ENCODE measurements at places on chromosomes 4 and X. TPM values are rescaled to one million over a fixed set of nuclear protein-coding genes. Genes with fewer than 3 reads are reported as not detected.

The ACE2 gene
- total RNA-seq, result 38.7 TPM

The TLR6 gene
- 2.2 TPM for total RNA-seq

GRCh38 chrX:111382277-111382676 lies 29.7 kb downstream of the DCX start:
- no peak for DNase-seq

DNA sequence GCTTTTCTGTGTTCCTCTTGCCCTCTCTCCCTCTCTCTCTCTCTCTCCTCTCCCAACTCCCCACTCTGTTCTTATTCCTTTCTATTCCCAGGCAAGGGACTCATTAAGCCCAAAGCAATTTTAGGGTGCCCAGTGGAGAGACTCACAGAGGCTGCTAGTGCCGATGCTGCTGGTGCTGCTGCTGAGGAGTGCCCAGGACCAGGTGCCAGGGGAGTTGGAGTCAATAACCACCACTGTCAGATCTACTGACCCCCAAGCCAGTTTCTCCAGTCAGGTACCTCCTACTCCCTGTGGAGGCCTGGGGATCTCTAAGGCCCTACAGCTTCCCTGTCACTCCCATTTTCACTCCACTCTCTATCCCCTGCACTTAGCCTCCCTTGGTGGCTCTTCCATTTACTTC lies 54.2 kb upstream of the LAS1L start:
- no peak for DNase-seq

DNA sequence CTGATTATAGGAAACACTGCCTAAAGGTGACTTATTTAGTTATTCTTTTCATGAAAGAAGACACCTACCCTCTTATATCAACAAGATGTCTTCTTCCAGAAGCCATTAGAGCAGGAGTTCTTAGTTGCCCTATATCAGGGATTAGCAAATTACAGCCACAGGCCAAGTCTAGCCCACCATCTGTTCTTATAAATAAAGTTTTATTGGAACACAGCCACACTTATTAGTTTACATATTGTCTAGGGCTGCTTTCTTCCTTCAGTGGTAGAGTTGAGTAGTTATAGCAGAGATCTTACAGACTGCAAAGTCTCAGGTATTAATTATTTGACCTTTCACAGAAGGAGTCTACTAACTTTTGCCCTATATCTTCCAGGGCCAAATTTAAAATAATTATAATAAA lies 157.2 kb upstream of the NOCT start:
- DNase-seq, result no peak

- peak; percentile 80 for DNase-seq
Observed at GRCh38 chr4:145739845-145740244, 59.9 kb downstream of the C4orf51 start.

- no peak for DNase-seq
Observed at GRCh38 chrX:45755703-45756102, 555.0 kb upstream of the DIPK2B start.

The NPFFR2 gene
- total RNA-seq, result not detected

- no peak for DNase-seq
Observed at GRCh38 chr4:119139822-119140252, 4.2 kb downstream of the MYOZ2 start.

The ATRX gene
- 57.0 TPM for total RNA-seq

The AFF2 gene
- total RNA-seq, result 0.12 TPM

DNA sequence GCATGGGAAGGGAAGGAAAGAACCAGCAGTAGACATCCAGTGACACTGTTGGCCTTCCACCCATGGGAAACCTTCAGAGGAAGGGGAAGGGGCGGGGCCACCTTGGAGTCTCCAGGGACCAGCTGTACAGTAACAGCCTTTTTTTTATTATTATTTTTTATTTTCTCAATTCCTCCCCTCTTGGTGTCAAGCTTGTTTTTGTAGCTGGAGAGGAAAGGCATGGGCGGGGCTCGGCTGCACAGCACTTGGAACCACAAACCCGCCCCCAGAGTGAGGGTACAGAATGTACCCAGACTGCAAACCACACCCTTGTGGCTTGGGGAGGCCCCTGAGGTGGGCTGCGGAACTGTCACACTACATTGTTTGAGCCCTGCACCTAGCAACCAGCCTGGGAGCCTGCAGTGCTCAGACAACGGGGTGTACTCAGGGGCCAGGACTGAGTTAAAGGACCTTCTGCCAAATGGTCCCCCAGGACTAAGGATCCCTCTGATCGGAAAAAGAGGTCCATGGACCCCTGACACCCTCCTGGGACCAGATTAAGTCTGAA lies 45.7 kb downstream of the PRPS1 start:
- DNase-seq, result peak; percentile 65

- DNase-seq, result no peak
Observed at GRCh38 chr4:169399976-169400767, 129.4 kb upstream of the SH3RF1 start.

The ADGRG4 gene
- not detected for total RNA-seq
